ENCODE measurements at places on chromosomes 12 and 14.

GRCh38 chr12:93080994-93081809, 152.1 kb upstream of the EEA1 start:
- no peak for DNase-seq
- no peak overlapping the region for H3K4me3 ChIP-seq
- no peaks in the 10 kb centered on the region for H3K4me1 ChIP-seq
- H3K36me3 ChIP-seq, result no peaks in the 10 kb centered on the region
- no peaks in the 10 kb centered on the region for H3K27me3 ChIP-seq

GRCh38 chr12:21710958-21711775, 53.5 kb upstream of the LDHB start:
- no peaks in the 10 kb centered on the region for H3K36me3 ChIP-seq
- no peak overlapping the region for H3K4me3 ChIP-seq

GRCh38 chr14:55412676-55413075, 1.0 kb upstream of the ATG14 start:
- H3K36me3 ChIP-seq, result no peaks in the 10 kb centered on the region
- peaks cover 26% of the 10 kb centered on the region for H3K4me1 ChIP-seq
- no peak overlapping the region for H3K27ac ChIP-seq

DNA sequence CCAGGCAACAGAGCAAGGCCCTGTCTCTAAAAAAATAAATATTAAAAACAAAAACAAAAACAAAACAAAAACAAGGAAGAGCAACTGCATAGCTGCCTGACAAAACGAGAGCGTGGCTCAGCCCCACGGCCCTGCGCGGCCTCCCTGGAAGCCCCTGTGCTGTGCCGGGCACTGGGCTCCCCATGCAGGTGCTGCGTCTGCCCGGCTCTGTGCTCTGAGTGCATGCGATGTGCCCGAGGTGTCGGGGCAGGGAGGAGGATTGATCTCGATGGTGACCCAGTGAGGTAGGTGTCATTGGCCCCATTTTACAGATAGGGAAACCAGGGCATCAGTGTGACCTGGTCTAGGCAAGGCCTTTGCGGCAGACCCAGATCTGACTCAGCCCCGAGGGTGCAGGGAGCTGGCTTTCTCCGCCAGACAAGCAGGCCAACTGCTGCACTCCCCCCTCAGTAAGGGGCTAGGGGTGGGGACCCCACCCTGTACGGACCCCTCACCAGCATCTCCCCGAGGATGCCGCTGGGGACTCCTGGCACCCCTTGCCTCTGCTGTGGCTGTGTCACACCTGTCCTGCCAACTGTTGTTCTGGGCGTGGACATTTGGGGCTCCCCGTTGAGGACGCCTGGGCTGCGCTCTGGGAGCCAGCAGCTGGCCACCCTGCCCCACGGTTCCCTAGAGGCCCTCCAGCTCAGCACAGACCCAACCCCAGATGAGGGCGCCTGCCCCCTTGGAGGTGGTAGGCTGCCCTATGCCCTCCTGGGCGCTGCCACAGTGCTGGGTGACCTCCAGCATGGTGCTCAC, 15.3 kb downstream of the GPR132 start:
- DNase-seq, result no peak
- H3K4me1 ChIP-seq, result peaks cover 17% of the 10 kb centered on the region
- no peak overlapping the region for H3K27ac ChIP-seq
- H3K27me3 ChIP-seq, result no peaks in the 10 kb centered on the region
- no peaks in the 10 kb centered on the region for H3K36me3 ChIP-seq
- H3K4me3 ChIP-seq, result no peak overlapping the region

DNA sequence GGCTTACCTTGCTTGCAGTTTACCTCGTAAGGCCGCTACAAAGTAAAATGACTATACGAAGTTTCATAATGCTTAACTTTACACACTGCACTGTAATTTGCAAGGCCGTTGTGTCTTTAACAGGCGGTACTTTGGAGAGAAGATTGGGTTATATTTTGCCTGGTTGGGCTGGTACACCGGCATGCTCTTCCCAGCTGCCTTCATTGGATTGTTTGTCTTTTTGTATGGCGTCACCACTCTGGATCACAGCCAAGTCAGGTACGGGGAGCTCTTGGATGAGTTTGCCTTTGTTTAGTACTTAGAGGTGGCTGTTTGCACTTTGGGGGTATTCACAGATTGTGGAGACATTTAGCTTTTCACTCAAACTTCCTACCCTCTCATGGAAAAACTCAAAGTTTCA, 167.8 kb downstream of the SLC5A8 start:
- no peaks in the 10 kb centered on the region for H3K4me1 ChIP-seq
- no peaks in the 10 kb centered on the region for H3K36me3 ChIP-seq
- H3K4me3 ChIP-seq, result no peak overlapping the region
- H3K27ac ChIP-seq, result no peak overlapping the region
- H3K27me3 ChIP-seq, result no peaks in the 10 kb centered on the region
- no peak for DNase-seq

- DNase-seq, result no peak
- no peak overlapping the region for H3K27ac ChIP-seq
- no peaks in the 10 kb centered on the region for H3K36me3 ChIP-seq
- no peak overlapping the region for H3K4me3 ChIP-seq
- no peaks in the 10 kb centered on the region for H3K27me3 ChIP-seq
Measured at GRCh38 chr12:119374635-119375034, 40.1 kb downstream of the CCDC60 start.
